ENCODE measurements at places on chromosomes 12 and 14.

DNA sequence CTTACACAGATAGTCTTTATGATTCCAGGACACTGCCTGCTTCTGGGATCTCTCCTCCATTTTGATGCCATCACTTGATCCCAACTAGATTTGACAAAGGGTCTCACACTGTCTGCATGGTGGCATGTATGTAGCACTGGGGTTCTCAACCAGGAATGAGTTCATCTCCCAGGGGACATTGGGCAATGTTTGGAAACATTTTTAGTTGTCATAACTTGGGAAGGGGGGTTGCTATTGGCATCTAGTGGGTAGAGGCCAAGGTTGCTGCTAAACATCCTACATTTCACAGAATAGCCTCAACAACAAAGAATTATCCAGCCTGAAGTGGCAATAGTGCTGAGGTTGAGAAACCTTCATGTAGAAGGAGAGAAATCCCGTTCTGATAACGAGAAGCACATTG, 376.2 kb downstream of the DPF3 start:
- DNase-seq, result no peak

- DNase-seq, result no peak
These were observed 218.3 kb upstream of the CRY1 start for GRCh38 chr12:107311682-107312081.

- no peak for DNase-seq
These were observed 162.8 kb upstream of the RMST start for GRCh38 chr12:97299847-97300246.

DNA sequence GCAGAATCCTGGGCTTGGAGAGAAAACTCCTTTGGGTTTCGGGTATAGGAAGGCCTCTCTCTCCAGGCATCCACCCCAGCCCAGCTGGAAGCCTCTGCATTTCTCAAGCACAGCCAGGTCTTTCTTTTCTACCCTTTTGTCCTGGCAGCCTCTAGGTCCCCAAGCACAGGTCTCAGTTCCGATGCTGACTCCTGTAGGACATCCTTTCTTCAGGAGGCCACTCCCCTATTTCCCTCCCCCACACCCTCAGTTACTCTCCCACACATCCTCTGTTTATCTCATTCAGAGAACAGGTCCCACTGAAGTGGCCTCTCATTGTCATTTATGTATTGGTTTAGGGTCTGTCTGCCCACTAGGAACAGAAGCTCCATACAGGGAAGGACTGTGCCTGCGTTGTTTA, 352.6 kb downstream of the VRK1 start:
- DNase-seq, result no peak

Data from umbilical cord (tissue), 2 donors.